Neural crest cell (in vitro differentiated cells): ENCODE measurements at places on chromosomes 2 and 18.

GRCh38 chr2:240149943-240150784 is 9.7 kb upstream of the OTOS start:
- DNase-seq, result peak; percentile 54

DNA sequence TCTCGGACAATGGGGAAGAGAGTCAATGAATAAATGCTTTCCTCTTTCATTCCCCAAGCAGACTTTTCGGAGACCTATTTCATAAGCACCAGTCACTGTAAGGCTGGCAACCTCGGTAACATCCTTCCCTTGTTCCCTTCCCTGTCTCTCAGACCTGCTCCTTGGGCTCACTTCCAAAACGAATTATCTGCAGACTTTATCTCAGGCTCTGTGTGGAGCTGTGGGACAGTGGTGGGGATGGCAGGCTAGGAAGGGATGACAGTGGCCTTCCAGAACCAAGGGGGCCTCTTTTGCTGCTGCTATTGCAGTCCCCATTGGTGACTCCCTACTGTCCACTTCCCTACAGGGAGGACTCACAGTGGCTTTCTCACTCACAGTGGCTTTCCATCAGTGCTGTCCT is 185.6 kb upstream of the MEX3C start:
- DNase-seq, result no peak

GRCh38 chr2:224948859-224949258 is 93.4 kb downstream of the DOCK10 start:
- no peak for DNase-seq

DNA sequence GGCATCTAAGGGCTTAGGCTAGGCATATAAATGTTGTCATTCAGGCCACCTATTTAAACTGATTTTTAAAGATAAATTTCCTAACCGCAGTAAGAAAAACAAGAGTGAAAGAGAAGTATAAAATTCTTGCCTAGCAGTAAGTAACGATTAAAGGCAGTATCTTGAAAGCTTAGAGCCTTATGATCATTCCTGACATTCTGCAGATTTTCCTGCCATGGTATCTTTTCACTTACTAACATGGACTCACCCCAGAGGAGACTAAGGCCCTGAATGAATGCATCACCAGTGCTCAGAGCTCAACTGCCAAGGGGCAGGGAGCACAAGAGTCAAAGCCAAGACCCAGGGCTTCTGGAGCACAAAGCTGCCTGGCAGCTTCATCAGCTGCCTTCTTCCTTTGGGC is 133.1 kb downstream of the GCA start:
- no peak for DNase-seq

DNA sequence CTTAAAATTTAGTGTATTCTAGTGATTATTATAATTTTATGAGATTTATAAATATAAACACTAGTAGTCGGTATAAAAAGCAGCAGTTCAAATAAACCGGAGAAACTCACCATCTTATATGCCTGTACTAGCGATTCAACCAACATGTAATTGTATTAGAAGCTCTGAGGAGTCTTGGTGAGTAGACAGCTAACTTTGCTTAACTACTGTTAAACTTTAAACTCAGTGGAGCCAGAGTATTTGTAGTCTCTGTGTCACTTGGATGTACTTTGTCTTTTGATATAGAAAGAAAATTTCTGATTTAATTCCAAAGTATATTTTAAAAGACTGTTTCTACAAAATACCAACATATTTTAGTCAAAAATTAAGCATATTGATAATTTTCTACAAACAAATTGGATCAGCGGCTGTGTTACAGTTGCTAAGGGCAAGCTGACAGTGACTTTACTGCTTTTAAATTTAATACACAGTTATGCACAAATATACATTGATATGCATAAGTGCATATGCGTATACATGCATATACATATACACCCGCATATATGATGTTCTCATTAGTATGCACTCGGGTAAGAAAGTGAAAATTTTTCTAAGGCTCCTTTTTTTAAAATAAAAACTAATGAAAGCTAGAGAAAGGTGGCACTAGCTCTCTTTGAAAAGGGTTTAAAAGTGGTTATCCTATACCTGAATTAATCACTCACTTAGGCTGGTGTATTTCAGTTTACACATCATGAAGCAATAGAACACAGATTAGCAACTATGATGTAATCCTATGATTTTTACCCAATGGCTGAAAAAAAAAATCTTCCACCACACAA is 374.5 kb downstream of the NCKAP5 start:
- no peak for DNase-seq

- no peak for DNase-seq
These were observed 157.5 kb downstream of the CERS6 start for GRCh38 chr2:168613551-168613950.

DNA sequence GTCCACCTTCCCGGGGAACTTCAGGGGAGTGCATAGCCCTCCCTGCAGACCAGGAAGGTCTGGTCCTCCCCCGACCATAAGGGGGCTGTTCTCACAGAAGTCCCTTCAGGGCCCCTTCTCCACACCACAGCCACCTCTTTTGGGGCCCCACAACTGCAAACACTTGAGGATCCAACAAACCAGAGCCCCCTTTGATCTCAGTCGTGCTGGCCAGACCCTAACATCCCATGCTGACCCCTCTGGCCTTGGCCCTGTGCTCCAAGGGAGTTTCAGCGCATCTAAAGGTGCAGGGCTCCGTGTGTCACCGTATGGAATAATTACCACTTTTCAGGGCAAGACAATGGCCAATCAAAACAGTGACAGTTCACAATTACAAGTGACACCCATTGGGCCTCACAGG is 57.7 kb downstream of the ADNP2 start:
- no peak for DNase-seq

DNA sequence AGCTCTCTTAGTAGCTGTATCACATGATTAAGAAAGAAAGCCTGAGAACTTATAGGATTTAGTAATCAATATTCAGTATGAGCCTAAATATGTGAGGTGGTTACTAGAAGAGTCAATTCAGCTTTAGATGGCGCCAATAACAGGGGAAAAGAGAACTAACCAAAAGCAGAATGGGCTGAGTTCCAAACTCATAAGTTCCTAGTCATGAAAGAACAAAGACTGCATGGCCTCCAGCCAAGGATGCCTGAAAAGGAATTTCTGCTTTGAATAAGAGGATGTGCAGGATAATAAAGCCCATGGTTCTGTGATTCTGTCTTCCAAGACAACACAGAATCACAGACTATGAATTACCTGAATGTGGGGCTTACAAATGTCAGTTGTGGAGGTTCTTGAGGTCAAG is 196.5 kb downstream of the SATB2 start:
- no peak for DNase-seq

DNA sequence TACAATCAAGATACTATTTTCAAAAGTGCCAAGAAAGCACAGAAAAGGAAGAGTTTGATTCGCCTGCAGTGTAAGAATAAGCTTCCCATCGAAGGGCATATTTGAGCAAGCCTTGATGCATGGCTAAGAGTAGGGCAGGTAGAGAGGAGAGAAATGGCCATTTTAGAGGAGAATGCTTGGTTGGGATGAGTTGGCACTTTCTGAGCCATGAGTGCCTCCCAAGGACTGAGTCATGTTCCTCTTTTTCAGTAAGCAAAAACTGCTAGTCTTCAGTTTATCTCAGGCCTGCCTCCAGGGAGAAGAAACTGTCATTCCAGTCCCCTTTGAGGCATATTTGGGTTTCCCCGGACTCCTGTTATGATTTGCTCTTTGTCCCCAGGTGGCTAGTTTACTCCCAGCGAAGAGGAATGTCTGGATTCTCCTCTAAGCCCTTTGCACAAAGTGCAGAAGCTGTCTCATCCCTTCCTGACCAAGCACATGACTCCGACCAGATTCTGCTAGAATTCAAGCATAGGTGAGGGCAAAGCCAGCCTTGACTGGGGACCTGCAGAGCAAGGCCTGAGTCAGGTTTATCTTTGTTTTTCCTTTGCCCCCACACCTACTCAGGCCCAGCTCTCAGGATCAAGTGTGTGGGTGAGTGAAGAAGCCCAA is 115.2 kb downstream of the TTC32 start:
- DNase-seq, result no peak

- no peak for DNase-seq
These were observed 36.3 kb downstream of the ARHGEF33 start for GRCh38 chr2:38925982-38926381.

GRCh38 chr2:68203587-68203986 is 45.9 kb downstream of the PNO1 start:
- DNase-seq, result no peak

DNA sequence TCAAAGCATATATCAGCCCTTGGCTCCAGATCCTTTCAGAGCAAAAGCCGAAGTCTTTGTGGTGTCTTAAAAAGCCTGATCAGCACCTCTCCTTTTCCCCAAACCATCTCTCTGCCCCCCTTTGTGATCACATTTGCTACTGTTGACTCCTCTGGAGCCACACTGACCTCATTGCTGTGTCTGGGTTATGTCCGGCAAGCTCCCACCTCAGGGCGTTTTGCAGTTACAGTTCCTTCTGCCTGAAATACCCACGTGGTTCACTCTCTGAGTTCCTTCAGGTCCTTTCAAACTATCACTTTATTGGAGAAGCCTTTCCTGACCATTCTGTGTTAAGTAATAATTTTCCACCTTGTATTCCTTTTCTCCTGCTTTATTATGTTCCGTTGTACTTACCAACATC is 11.8 kb downstream of the C2orf69 start:
- no peak for DNase-seq

- no peak for DNase-seq
These were observed 43.6 kb downstream of the SETBP1 start for GRCh38 chr18:44724105-44724778.

DNA sequence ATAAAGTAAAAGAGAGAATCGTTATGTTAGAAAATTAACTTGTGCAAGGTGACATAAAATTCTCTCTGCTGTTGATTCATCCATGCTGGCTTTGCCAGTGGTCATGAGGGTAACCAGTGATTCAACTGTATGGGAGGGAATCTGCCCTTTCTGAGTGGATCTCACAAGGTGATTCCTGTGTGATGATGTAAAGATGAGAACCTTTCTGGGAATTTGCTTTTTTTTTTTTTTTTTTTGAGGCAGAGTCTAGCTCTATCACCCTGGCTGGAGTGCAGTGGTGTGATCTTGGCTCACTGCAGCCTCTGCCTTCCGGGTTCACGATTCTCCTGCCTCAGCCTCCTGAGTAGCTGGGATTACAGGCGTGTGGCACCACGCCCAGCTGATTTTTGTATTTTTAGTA is 23.3 kb downstream of the RAB31 start:
- no peak for DNase-seq

- DNase-seq, result no peak
These were observed 226.3 kb upstream of the HDAC4 start for GRCh38 chr2:239626961-239627592.

GRCh38 chr2:9909106-9909505 is 42.4 kb upstream of the GRHL1 start:
- DNase-seq, result no peak

DNA sequence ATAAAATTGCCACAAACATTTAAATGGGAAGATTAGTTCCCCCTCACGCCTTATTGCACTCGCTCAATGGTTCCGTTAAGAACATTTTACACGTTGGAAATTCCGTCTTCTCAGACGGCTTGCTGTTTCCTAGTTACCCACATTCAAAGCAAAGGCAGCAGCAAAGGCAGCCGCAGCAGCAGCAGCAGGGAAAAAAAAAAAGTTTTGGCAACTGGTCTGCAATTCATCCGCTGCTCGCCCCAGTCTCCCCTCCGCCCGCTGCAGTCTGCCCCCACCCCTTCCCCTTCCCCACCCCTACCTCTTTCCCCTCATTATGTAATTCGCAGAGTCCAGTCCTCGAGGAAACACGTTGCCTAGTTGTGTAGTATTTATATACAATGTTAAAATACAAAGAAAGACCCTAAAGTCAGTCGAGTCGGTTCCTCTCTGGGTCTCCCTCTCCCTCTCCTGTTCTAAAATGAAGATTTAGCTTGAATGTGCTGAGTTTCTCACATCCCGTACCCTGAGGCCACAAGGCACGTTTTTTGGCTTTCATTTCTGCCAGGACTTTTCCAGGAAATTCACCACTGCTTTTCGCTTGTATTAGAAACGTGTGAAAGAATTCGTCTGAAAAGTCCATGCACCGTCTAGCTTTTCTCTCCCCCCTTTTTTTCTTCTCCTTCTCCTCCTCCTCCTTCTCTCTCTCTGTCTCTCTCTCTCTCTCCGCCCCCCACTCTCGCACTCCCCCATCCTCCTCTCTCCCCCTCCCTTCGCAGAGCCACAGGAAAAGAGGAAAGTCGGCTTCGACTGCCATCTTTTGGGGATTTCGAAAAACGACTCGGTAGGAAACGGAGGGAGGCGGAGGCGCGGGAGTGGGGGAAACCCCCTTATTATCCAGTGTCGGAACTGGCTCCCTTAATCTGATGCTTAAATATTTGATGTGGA is 140.0 kb downstream of the MEIS1 start:
- peak; percentile 58 for DNase-seq

- DNase-seq, result no peak
These were observed 32.8 kb downstream of the PKP4 start for GRCh38 chr2:158489366-158490112.

DNA sequence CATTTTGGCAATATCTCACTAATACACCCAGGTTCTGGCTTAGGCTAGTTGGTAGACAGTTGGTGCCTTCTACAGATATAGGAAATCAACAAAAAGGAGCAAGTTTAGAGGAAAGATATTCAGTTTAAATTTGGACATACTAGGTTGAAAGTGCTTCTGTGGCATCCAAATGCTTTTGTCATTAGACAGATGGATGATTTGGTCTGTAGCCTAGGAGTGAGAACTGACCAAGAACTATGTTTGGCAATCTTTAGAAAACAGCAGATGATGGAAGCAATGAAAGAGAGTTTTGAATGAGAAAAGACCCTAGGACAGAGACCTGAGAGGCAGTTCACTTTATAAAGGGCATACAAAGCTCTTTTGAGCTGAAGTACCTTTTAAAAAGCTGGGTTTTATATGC is 201.3 kb upstream of the FSHR start:
- DNase-seq, result no peak

DNA sequence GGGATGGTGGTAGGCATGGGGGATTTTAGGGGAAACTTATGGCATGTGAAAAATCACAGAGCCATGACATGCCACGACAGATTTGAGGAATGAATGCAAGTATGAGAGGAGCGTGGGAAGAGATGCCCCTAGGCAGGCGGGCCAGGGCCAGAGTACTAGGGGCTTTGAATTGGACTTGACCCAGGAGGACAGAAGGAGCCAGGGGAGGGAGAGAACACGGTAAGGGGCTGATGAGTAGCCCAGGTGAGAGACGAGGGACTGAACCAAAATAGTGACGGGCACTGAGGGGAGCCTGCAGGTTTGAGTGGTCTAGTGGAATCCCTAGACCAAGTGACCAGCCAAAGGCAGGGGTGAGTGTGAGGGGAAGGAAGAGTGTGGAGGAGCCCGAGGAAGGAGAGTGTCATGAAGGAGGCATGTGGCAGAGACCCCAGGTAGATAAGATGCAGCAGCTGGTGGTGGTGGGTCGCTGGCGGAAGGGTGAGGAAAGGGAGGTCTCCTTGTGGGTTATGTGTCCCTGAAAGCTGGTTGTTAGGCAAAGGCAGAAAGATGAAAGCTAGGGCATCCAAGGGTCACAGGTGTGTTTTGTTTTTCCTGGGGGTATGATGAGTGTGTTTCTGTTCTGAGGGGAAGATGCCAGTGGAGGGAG is 48.7 kb downstream of the ZBTB7C start:
- DNase-seq, result no peak

DNA sequence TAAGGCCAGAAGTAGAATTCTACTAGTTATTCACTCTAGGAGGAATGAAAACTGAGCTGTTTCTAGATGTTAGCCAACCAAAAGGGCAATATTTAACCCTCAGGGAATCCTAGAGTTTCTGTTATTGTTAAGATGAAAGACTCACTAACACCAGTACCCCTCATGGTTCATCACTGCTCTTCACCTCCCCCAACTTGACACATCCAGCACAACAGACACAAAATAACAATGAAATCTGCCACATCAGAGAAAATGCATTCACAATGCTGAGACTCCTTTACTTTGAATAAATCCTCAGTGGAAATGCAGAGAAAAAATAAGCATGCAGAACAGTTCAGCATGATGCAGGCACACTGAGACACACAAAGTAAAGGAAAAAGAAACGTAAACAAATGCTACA is 111.3 kb downstream of the RIF1 start:
- no peak for DNase-seq
